ENCODE measurements at places on chromosomes 12 and 14. TPM values are rescaled to one million over a fixed set of nuclear protein-coding genes. Genes with fewer than 3 reads are reported as not detected.

KRT79 gene
- 0.27 TPM for total RNA-seq

DNA sequence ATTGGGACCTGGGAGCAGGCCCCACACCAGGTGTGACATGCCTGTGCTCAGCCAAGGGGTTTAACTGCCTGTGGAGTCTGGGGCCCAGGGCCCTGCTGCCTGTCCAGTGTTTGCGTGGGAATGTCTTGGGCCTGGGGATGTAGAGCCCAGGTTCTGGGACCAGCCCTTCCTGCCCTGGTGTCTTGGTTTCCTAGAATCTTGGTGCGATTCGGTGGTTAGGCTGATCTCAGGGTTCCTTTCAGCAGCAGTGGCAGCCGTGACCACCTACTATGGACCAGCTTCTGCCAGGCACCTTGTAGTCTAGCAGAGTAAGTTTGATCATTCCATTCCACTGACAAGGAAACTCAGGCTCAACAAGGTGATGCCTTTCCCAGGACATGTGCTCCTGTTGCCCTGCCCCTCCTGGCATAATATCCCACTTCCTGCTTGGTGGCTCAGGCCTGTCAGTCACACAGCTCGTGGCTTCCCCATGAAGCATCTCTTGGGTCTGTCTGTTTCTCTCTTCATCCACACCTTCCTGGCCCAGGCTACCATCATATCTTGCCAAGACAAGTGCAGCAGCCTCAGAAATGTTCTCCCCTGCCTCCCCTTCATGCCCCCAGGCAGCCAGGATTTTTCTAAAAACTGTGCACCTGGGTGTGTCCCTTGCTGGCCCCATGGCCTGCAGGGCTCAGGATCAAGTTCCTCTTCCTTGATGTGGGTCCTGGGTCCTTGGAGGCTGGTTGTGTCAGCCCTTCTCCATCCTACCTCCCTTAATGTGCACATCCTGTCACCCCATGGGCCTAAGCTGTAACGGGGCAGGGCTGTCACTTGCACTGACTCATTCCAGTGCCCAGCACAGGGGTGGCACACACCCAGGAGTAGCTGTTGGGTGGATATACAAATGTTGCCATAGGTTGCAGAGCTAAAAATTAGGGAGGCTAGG lies 101.6 kb downstream of the SLC25A47 start:
- no peak for DNase-seq

DNA sequence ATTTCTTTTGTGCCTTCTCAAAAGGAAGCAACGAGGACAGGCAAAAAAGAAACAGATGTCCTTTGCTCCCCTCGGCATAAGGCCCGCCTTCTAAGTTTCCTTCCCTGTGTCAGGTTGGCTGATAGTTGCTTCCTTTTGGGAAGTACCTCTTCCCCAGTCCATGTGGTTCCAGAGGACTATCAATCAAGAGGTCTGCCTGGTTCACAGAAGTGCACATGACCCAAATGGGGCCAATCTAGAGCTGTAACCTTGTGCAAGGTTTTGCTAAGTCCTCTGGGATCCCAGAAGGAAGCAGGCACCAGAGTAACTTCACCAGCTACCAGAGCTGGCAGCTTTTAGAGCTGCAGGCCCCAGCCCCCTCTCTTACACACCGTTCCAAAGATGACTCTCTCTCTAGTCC lies 42.6 kb downstream of the TMEM63C start:
- no peak for DNase-seq

DNA sequence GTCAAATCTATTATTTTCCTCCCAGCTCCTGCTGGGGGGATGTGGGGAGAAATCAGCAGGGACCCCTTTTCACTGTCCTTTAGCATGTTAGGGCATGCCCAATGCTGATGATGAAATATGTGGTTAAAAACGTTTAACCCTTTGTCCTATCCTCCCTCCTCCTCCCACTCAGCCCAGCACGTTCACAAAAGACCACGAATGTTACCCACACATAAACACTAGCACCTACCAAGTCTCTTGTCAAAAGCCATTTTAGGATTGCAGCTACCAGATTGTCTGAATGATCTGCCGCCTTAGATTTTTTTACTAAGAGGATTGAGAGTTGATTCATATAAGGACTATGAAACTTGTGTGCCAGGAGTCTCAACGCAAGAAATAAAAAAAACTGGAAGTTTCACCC lies 70.4 kb downstream of the TBK1 start:
- no peak for DNase-seq

C3AR1 gene
- 3.5 TPM for total RNA-seq

- DNase-seq, result no peak
Observed at GRCh38 chr12:46217541-46218321, 51.1 kb downstream of the SLC38A1 start.

DNA sequence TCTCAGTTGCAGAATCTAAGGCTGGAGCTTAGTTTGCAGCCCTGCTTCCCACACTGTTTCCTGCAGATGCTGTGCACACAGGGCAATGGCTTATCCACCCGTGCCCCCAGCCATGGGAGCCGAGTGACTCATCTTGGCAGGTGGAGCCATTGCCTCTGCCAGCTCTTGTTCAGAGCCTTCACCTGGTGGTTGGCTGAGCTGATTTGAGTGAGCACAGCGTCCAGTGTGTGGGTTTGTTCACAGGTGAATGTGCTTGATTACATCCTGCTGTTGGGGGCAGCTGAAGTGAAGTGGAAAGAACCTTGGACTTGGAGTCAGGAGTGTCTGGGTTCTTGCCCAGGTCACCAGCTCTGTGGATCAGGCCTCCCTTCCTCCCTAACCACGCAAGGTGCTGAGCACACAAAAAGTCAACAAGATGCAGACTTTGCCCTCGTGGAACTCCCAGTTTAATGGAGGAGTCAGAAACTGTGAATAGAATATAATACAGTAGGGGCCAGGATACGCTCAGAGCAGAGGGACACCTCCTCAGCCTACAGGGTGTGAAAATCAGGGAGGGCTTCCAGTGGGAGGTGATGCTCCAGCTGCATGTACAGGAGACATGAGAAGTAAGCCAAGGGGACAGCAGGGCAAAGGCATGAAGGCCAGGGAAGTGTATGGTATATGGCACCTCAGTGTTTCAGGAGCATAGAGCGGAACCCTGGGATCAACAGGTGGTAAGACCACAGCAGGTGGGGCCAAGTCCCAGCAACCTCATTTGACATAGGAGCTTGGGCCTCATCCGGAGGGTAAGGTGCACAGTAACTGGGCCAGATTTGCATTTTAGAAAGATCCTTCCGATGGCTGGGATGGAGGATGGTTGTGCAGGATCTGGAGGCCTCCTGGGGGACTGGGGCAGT lies 22.8 kb downstream of the JDP2 start:
- DNase-seq, result no peak

NR1H4 gene
- not detected for total RNA-seq

TMEM263 gene
- total RNA-seq, result 26.7 TPM

GRCh38 chr12:129961091-129961490 lies 57.3 kb upstream of the TMEM132D start:
- no peak for DNase-seq

KRT82 gene
- not detected for total RNA-seq

DUSP16 gene
- total RNA-seq, result 9.2 TPM

SERPINA6 gene
- total RNA-seq, result not detected

CPNE8 gene
- total RNA-seq, result 3.4 TPM

GRCh38 chr12:402029-402389 lies 565 bp downstream of the CCDC77 start:
- no peak for DNase-seq

GRCh38 chr12:58419196-58419760 lies 477.9 kb downstream of the ATP23 start:
- DNase-seq, result no peak

GRCh38 chr12:101876322-101876860 lies 989 bp upstream of the DRAM1 start:
- DNase-seq, result no peak

DNA sequence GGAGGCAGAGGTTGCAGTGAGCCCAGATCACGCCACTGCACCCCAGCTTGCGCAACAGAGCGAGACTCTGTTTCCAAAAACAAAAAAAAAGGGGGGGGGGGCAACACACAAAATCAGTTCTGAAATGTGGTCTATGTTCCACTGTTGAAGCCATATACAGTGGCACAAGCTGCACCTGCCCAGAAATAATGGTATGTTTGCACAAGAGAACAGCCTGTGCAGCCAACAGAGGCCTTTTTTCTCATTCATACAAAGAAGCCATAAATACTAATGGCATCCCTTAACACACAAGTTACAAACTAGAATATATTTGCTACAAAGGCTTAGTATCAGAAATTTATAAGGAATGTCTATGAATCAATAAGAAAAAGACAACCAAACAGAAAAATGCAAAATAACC lies 37.1 kb downstream of the ITPR2 start:
- DNase-seq, result no peak

LRP1-AS gene
- not detected for total RNA-seq

GRCh38 chr14:86166541-86166940 lies 636.6 kb downstream of the FLRT2 start:
- no peak for DNase-seq

DNA sequence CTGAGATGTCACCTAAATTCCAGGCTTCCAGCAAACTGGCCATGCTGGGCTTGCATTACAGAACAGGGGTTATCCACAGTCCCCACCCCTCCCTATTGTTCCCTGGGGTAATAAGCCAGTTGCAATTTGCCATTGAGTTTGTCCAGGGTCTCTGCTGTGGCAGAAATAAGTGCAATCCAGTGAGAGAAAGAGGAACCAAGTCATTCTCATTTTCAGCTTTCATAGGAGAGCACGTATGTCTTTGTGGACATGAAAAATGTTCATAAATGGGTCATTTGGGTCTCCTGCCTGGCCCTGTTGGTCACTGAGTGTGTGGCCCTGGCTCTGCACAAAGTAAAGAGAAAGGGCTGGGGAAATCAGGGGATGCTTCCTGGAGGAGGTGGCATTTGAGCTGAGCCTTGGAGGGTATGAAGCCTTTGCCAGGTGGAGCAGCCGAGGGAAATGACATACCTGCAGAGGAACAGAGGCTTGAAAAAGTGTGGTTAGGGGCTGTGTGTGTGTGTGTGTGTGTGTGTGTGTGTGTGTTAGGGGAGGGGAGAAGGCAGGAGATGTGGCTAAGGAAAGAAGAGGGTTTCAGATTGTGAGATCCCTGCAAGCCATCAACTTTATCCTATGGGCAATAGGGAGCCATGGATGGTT lies 29.3 kb downstream of the CMKLR1 start:
- DNase-seq, result no peak

- DNase-seq, result peak; percentile 46
Observed at GRCh38 chr12:30985814-30986452, 59.4 kb downstream of the TSPAN11 start.

DNA sequence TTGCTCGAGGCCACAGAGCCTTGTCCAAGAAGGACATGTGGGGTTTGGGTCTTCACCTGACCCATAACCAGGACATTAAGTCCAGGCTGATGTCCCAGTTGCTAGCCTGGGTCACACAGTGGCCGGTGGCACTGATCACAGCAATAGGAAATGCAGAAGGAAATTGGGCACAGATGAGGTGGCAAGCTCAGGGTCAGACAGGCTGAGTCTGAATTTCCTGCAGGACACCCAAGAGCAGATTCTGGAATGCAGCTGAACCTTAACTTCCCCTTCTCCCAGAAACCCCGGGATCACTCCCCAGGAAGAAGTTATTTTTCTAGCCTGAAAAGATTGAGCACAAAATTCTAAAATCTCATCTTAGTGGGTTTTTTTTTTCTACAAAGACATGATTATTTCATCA lies 199.9 kb downstream of the KSR2 start:
- DNase-seq, result no peak

SENP1 gene
- total RNA-seq, result 36.3 TPM

GRCh38 chr12:48512855-48513254 lies 12.6 kb upstream of the OR8S1 start:
- DNase-seq, result no peak

DNA sequence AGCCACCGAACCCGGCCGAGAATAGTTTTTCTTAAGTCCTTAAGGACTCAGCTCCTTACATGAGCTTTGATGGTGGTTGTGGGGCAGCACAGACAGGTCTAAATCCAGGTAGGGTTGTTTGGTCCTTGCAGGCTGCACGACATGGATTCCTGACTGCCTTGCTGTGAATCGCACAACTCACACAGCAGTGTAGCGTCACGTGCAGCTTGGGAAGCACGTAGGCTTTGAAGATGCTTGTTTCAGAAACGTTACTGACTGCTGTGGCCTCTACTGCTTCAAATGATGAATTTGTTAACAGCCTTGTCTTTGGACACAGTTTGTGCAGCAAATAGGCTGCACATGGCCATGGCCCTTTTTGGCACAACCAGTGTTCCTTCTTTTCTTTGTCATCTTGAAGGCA lies 29.9 kb downstream of the ZBTB42 start:
- no peak for DNase-seq

- peak; percentile 0 for DNase-seq
Observed at GRCh38 chr14:101721951-101722661, 39.4 kb upstream of the PPP2R5C start.

DNA sequence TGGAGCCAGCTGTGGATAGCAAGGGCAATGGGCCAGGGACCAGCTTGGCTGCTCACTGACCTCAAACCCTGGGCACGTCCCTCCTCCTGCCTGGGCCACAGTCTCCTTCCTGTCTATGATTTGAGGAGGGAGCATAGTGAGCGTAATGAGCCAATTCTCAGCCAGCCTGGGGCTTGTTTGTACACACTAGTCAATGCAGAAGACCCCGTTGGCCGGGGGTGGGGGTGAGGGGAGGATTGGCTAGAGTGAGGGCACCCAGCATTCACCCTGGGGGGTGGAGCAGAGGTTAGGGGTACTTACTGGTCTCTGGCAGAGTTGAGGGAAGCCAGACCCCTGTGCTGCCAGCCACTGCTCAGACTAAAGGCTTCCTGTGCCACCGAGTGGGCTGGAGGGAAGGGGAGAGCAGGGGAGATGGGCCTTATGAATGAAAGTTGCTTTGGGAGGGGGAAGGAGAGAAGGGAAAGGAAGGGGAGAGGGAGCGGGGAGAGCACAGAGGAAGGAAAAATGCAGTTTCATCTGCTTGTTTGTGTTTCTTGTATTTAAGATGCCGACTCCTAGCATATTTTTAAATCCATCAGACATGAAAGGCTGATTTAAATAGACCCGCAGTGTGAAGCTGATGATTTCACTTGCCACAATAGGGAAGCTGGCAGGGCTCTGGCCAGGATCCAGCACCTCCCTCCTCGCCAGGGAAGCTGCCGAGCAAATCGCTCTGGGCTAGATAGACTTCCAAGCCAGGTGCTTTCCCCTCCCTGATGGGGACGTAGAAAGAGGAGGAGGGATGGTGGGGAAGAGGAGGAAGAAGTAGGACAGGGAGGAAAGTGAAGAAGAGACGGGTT lies 114.0 kb downstream of the PRMT8 start:
- no peak for DNase-seq

DNA sequence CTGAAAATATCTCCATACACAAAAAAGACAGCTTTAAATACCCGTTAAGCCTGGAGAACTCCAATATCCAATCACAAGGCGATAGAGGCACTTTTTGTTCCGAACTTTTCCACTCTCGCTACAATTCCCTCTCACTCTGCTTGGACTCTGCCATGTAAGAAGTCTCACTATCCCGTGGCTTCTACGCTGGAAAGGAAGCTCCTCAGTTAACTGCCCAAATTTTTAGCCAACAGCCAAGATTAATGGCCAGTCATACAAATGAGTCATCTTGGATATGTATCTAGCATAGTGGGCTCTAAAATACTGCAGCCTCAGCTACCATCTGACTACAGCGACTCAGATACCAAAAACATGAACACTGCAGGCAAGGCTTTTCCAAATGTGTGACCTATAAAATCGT lies 45.5 kb upstream of the RERGL start:
- no peak for DNase-seq

GRCh38 chr12:109680264-109681005 lies 33.2 kb upstream of the FAM222A start:
- no peak for DNase-seq

- no peak for DNase-seq
Observed at GRCh38 chr12:80406253-80406652, 37.8 kb upstream of the PTPRQ start.

Measured in K562 (cell line).